Prostate gland (tissue), 2 donors: ENCODE measurements at places on chromosomes 7 and 10. TPM values are rescaled to one million over a fixed set of nuclear protein-coding genes. Genes with fewer than 3 reads are reported as not detected.

Gene OR2A12
- total RNA-seq: not detected

Gene BTBD16
- 0.62 TPM for total RNA-seq

Gene PARG
- total RNA-seq: 37.4 TPM

Gene CALN1
- 1.1 TPM for total RNA-seq

Gene KCNMA1
- total RNA-seq: 29.1 TPM
